ENCODE measurements at places on chromosomes 7 and 10. TPM values are rescaled to one million over a fixed set of nuclear protein-coding genes. Genes with fewer than 3 reads are reported as not detected.

Gene HIBADH
- 21.5 TPM for total RNA-seq

Gene VWC2
- total RNA-seq: not detected

Gene ZSWIM8
- 50.8 TPM for total RNA-seq

Gene TEX47
- not detected for total RNA-seq

Gene PDK4
- total RNA-seq: not detected

Gene THSD7A
- total RNA-seq: not detected

Gene NOS3
- 15.7 TPM for total RNA-seq

DNA sequence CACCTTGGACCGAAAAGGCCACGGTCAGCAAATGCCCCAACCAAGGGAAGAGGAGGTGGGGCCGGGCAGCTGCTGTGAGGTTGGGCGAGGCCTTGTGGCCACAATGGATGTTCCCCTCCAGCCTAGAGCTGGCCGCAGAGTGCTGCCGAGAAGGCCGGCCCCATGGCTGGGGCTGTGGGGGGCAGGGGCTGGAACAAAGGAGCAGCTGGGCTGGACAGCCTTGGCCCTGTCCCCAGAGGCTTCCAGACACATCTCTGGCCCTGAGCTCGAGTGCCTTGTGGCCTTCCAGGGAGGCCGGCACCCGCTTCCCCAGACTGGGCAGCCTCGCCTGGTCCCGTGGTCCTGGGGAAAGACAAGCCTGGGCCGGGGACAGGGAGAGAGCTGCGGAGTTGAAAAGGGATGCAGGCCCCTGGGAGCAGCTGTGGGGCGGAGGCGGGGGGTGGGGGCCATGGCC is 88.0 kb downstream of the PDGFA start:
- no peak for DNase-seq

DNA sequence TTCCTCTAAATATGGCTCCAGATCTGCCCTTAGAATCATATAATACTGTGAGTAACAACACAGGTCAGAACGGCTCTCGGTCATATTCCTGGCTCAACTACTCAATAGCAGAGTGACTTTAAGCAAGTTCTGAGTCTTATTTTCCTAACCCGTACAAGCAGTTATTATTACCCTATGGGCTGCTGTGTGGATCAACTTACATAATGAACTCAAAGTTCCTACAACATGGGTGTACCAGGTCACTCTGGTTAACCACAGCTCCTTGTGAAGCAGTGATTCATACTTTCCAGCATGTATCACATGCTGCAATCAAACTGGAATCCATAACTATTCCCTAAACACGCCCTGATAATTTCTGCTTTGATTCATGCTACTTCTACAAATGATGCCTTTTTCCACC is 107.3 kb downstream of the LRRN3 start:
- no peak for DNase-seq

DNA sequence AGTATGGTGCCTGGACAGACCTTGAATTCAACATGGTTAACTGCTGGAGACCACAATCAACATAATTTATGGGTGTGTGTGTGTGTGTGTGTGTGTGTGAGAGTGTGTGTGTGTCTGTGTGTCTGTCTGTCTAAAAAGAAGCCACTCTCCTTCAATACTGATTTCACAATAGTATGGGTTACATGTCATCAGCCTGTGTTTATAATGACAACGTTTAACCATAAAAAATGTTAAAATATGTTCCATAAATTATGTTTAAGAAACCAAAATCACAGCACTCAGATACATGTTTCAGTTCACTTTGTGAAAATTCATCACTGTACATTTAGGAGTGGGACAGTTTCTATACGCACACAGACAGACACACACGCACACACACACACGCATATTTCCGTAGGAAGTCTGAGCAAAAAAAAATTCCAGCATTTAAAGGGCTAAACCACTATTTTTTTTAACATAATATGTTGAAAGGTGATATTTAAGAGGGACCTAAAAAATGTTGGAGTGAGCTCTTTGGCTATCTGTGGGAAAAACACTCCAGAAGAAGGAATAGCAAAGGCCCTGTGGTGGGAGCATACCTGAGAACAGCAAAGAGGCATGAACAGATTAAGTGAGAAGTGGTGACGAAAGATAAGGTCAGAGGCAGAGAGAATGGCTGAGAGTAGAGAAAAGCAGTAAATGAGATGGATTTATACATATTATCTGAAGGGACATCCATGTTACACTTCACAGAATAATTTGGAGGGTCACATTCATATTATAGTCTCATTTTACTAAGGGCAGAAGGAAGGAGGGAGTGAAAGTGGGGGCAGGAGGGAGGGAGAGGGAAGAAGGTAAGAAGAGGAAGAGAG is 10.9 kb downstream of the PDZD8 start:
- DNase-seq: no peak

DNA sequence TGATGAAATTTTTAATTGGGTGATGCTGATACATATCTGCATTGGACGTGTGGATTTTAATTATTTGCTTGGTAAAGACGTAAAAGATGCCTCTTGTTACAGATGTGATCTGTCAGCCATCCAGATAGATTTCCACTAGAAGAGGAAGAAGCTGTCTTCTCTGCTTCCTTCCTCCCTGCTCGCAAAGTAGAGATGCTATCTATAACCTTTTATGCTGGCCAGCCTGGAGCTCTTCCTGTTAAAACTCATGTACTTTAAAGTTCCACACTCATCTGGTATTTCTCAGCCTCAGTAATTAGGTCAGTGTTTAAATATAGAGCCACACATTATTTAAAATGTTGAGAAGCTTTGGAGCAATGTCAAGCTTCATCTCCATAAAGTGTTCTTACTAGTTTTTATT is 51.2 kb upstream of the TMEM229A start:
- no peak for DNase-seq

GRCh38 chr7:139866047-139866837 is 37.2 kb downstream of the TBXAS1 start:
- no peak for DNase-seq

- DNase-seq: peak; percentile 60
These were observed 71.9 kb downstream of the ELFN1 start for GRCh38 chr7:1741751-1742554.

DNA sequence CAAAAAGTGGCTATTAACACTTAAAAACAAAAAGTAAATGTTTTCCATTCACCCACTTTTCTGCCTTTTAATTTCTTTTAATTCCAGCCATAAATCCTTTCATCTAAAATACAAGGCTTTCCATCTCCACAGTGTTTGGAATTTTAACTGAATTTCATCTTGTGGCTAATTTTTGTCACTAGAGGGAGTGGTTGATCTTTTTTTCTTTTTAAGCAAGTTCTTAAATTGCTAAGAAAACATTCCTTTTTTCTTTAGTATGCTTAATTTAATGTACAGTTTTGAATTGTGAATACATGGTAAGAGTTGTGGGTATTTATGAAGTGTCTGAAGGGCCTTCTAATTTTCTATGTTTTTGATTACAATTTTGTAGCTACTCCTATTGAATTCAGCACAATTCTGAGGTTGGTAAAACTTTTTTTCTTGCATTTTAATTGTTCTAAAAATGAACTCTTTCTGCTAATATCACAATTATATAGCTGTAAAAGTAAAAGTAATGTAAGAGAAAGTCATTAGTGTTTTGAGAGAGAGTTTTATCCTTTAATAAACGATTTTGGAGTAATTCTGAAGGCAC is 54.9 kb upstream of the ANK3 start:
- no peak for DNase-seq

- no peak for DNase-seq
These were observed 20.3 kb upstream of the PRKAG2 start for GRCh38 chr7:151897161-151897731.

- DNase-seq: no peak
These were observed 113.3 kb downstream of the MAGI2 start for GRCh38 chr7:79340212-79340611.

DNA sequence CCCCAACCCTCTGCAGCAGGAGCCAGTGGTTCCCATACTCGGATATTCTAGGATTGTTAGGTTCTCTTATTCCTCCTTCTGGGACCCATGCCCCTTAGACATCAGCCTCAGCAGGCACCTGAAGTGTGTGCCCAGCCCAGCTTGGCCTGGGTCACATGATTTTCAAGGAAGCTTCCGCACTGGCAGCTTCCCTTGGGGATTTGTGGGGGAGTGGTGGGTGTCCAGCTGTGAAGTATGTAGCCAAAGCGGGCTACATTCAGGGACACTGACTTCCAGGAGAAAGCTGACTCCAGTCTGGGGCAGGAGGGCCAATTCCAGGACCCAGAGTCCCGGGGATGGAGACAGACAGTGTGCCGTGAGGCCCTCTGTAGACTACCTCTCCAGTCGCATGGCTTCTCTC is 1.3 kb downstream of the LDB1 start:
- DNase-seq: peak; percentile 73

DNA sequence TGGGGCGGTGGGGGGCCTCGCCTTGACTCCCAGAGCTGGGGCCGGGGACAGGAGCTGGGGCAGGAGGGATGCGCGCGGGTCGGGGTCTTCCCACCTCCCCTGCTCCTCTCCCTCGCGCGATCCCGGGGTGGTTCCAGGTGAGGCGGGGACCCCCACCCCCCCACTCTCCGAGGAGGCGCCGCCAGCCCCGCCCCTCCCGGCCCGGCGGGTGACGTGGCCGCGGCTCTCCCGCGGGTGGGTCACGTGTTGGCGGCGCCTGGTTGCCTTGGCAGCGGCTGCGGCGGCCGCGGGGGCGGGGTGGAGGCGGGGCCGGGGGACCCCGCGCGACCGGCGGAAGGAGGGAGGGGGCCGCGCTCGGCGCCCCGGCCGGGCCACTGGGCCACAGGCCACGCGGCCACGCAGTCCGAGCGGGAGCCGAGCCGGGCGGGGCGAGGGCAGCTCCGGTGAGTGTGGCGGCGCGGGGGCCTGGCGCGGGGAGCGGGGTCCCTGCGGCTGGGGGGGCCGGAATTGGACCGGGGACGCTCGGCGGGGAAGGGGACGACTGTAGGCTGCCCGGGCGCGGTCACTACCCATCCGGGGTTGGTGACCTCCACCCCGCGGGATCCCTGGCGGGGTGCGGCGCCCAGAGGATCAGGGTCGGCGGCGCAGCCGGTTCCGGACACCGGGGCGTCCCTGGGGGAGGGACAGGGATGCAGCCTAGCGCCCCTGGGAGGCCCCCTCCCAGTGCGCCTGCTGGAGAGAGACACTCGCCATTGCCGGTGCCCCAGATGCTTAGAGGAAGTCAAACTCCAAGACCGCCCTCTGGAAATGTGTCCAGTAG is at the start of gene ORAI2:
Gene ORAI2, plus strand, starts transcription at position 357 of the 820 bp plus-strand sequence. CDS start 5,382 bp downstream, outside the sequence.
- DNase-seq: peak; percentile 96

- DNase-seq: no peak
These were observed 40.0 kb downstream of the VOPP1 start for GRCh38 chr7:55532150-55532917.

DNA sequence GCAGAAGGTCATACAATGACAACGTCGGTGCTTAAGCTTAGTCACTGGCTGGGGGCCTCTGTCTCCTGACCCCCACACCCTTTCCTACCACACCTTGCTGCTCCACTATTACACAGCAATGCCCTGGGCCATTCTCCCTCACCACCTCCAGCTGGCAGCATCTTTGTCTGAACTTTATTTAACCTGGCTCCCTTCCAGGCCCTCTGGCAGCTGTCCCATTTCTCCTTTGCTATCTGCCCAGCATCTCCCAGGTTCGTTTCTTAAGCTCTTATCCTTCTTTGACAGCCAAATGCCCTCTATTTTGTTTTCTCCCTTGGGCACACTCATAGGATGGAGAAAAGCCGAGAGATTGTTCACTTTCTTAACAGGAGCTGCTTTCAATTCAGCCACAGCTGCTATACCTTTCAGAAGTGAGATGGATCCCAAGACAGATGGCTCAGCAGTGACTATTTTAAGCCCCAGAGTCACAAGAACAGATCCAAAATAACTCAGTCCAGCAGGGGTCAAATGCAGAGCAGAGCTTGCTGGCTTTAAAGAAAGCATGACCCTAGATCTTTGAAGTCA is 1277.1 kb upstream of the AUTS2 start:
- no peak for DNase-seq

- DNase-seq: no peak
These were observed at the start of gene SLIT1 for GRCh38 chr10:97185326-97186058. Gene SLIT1 (minus strand): TSS chr10:97185959. CDS start chr10:97185674, 285 bp downstream.

DNA sequence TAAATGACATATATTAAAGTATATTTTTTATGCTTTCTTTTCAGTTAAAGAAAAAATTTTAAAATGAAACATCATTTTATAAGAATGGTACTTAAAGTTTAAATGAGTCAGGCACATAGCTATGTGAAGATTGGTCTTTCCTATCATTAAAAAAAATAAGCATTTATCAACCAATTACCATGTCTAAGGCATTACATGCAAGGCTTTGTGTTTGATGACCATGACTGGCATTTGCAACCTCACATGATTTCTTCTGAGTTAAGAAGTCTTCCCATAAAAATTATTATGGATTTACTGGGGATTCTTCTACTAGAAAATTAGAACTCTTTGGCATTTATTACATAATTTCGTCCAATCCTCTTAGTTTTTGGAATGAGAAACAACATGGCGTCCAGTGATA is 776.1 kb downstream of the MAGI2 start:
- DNase-seq: no peak

GRCh38 chr10:6072215-6072934 is 10.2 kb upstream of the IL2RA start:
- DNase-seq: peak; percentile 81

DNA sequence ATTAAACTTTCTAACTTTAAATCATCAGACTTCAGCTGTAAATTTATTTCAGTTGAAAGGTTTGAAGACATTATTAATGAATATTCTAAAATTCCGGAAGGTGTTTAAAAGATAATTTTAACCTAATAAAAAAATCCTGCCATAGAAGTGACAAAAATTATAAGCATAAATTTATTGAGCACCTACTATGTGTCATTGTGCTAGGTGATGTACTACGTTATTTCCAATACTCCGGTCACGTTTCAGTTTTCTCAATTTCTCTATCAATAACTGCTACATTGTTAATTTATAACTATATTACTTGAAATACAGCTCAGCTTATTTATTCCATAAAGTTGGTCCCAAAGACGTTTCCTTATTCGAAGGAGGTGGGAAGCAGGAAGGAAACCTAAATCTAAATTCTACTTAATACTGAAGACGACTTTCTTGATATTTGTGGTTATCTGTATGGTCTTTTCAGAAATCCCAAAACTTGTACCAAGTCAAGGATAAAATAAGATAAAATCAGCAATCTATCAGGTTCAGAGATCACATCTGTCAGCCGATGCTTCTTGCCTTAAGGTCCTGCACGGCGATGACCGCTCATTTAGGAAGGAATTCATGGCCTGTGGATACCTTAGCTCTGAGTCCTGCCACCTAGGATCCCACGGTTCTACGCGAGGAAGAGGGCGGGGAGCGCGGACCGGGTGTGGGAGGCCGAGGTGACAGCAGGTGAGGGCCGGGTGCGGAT is 1.2 kb upstream of the ZEB1 start:
- no peak for DNase-seq

All from activated CD4-positive, alpha-beta T cell treated with anti-CD3 and anti-CD28 coated beads, Interleukin-2, amount 10 ng/mL, durations not matched to agents 24 days and 14 days (primary cell).